ENCODE measurements at places on chromosomes 3 and 15.

DNA sequence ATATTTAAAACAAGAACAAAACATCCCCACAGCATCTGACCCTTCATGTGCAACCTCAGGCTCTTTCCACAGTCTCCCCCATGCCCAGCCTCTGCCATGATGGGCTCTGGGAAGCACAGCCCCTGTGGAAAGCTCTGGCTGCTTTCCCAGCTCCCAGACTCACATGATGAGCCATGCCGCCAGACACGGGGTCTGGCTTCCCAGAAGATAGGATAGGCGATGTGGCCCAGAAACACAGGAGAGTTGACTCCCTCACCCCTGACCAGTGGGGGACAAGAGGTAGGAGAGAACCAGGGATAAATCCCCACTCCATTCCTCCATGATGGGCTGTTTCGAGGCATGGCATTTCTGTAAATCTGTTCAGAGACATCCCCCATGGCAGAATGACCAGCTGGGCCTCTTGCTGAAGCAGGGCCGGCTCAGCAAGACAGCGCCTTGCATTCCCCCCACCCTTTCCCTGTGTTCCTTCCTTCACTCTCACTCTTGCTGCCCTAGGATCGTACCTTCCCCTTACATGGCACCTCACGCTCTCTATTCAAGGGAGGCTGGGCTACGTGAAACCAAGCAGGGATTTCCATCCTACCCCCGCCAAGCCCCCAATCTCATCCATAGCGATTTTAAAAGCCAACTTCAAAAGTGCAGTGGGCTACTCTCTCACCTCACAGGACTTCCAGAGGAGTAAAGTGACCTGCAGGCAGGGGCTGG lies 192.4 kb downstream of the ABHD5 start:
- DNase-seq: no peak

- no peak for DNase-seq
Measured at GRCh38 chr3:26515351-26515750, 107.2 kb upstream of the LRRC3B start.

GRCh38 chr3:40877631-40878463 lies 321.5 kb upstream of the CTNNB1 start:
- DNase-seq: no peak

DNA sequence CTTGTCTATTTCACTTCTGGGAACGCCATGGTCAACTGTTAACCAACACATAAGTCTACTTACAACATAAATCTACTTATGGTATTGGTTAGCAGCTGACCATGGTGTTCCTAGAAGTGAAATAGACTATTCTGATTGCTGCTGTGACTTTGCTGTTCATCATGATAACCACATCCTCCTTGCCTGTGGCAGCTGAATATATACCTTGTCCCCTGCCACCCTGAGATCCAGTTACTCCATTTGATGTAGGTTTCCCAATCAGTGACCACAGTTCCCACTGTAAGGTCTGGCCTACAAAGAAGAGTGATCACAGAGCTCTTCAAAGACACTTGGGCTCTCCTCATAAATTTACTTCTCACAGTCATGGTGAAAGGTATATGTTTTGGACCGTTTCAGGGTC lies 66.8 kb upstream of the ALDH1A3 start:
- no peak for DNase-seq

Measured in keratinocyte (primary cell).